Forelimb muscle (tissue), 1 donor: ENCODE measurements at places on chromosomes 2 and 18. TPM values are rescaled to one million over a fixed set of nuclear protein-coding genes. Genes with fewer than 3 reads are reported as not detected.

GRCh38 chr2:146992466-146992865, 852.4 kb upstream of the ACVR2A start:
- DNase-seq, result no peak

DNA sequence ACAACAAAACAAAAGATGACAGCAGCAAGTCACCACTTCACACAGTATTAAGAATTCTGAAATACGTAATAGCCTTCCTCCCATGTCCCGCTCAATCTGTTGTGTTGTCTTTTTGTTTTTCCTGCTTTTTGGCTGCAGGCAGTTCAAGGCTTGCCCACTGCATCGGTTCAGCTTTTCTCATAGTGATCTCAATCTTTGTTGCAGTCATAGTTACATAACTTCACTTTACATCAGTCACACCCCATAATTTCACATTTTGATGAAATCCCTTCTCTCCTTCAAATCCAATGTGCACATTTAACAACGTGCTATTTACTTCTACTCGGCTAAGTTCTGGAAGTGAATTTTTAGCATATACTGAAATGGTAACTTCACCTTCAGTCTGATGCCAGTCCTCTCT, 33.8 kb upstream of the HAAO start:
- DNase-seq, result no peak

- DNase-seq, result no peak
These were observed 113.9 kb downstream of the INO80D start for GRCh38 chr2:205972113-205972512.

DNA sequence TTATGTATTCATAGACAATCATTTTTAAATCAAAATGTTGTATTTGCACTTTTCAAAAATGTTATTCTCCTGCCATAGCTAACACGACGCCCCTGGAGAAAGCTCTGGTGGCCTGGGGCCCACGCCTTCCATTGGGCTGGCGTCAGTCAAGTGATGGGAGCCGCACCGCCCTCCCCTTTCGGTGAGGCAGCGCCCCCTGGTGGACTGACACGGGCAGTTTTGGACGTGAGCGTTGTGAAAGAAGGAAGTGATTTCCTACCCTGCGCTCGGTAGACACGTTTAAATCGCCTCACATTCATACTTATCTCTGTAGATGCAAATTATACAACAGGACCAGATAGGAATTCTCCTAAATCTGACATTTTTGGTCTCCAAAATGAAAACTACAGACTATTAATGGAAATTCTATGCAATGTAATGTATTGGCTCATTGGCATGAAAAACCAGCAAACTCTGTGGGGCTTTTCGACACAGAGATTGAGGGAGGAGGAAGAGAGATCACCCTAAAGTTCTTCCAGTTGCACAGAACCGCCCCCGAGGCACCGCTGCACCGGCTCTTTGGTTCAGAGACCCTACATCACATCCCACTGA, 326.2 kb upstream of the SOX11 start:
- DNase-seq, result no peak

Gene ACADL
- polyA plus RNA-seq, result 9.6 TPM

GRCh38 chr2:12990523-12990922, 273.8 kb downstream of the TRIB2 start:
- DNase-seq, result no peak

DNA sequence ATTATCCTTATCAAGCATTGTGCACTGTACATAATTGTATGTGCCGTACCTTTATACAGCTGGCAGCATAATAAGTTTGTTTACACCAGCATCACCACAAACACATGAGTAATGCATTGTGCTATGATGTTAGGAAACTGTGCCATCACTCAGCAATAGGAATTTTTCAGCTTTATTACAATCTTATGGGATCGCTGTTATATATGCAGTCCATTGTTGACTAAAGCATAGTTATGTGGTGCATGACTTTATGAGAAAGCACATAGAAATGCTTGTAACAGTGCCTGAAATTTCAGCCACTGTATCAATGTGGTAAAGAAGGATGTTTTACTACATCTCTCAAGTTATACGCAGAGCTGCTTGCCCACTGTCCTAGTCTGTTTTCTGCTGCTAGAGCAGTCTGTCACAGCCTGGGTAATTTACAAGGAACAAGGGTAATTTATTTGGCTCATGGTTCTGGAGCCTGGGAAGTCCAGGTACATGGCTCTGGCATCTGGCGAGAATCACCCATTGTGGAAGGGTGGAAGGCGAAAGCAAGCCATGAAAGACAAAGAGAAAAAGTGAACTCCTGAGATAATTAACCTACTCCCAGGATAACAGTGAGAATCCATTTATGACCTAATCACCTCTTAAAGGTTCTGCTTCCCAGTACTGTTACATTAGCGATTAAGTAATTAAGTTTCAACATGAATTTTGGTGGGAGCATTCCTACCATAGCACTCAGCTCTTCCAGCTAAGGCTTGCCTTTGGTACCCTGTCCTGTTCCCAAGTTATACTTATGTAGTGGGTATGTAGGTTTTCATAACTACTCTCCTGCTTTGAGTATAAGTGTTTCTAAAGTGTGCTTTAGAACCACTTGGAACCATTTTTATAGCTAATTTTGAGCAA, 4.6 kb downstream of the MAP3K20 start:
- no peak for DNase-seq

DNA sequence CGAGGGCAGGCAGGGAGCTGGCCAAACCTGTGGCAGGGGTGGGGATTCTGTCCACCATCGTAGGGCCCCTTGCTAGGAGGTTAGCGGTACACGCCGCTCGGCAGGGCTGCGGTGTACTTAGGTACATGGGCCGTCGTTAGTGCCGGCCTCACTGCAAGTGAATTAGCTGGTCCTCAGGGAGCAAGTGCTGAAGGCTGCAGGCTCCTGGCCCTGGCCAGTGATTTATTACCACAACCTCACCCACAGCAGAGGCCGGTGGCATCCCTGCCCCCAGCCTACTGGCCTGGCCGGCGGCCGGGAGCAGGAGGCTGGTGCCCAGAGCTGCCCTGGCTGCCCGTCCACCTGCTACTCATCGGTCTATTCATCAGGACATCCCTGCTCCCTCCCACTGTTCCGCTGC, 19.6 kb upstream of the PTMA start:
- DNase-seq, result no peak

- DNase-seq, result no peak
These were observed 44.9 kb downstream of the SERTAD2 start for GRCh38 chr2:64608867-64609226.

- no peak for DNase-seq
These were observed 4.3 kb upstream of the CDCA7 start for GRCh38 chr2:173350383-173350782.

Gene STPG4
- not detected for polyA plus RNA-seq

DNA sequence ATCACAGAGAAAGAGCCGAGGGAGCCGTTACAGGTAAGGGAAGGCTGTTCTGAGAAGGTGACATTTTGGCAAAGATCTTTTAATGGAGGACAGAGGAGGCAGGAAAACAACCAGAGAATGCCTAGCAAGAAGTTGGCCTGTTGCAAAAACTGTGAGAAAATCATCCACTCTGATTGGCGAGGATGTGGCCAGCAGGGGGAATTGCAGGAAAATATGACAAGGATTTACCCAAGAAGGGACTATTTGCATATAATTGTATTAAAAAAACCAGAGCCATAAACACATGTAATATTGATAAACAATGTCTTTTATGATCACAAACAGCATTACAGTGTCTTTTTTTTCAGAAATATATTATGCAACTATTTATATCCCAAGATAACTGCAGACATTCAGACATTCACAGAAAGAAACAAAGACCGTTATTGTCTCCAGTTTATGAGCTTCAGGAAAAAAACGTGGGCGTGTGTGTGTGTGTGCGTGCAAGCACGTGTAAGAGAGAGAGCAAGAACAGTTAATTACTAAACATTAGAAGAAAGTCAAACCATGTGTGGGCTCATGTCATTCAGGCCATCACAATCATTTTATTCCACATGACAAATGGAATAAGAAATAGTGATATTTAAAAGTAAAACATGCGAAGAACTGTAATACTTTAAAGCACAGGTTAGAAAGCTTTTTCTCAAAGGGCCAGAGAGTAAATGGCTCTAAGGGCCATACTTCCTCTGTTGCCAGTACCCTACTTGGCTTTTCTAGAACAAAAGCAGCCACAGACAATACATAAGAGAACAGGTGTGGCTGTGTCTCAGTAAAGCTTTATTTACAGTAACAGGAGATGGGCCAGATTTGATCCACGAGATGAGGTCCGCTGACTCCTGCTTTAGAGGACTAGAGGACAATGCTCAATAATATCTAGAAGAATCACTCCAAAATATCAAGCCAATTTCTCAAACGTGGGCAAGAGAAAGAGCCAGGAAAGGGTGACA, 324.1 kb downstream of the DLGAP1 start:
- DNase-seq, result no peak

- DNase-seq, result no peak
These were observed 318.5 kb upstream of the TCF4 start for GRCh38 chr18:55906536-55906935.

- no peak for DNase-seq
These were observed 23.2 kb downstream of the RNF152 start for GRCh38 chr18:61869636-61870035.

DNA sequence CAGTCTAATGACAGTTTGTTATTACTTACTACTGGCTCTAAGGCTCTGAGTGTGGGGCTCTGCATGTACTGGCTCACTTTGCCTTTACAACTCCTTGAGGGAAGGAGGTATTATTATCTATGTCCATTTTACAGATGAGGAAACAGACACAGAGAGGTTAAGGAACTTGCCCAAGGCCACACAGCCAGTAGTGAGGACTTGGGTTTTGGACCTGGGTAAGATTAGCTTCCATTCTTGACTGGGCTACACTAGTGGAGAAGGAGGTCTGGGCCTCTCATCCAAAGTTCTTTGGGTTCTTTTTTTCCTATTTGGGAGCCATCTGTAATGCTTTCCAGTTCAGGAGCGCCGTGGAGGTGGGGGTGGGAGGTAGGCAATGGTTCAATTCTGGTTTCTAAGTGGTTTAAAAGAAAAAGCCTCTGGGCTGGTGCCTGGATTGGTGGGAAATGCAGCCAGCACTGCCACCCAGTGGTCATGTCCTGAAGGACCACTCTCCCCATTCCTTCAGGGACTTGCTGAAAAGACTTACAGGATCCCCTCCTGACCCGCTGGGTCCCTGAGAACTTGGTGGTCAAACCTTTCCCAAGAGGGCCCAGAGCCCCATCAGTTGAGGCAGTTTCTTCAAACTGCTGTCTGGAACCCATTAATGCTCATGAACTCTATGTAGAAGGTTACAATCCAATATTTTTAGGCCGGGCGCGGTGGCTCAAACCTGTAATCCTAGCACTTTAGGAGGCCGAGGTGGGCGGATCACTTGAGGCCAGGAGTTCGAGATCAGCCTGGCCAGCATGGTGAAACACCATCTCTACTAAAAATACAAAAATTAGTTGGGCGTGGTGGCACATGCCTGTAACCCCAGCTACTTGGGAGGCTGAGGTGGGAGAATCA, 38.6 kb upstream of the NOTO start:
- DNase-seq, result peak; percentile 17

- no peak for DNase-seq
These were observed at the start of gene PRLH for GRCh38 chr2:237566401-237567235. Gene PRLH, plus strand, starts transcription at chr2:237566574. Its CDS starts 0 bp downstream, at chr2:237566574.

DNA sequence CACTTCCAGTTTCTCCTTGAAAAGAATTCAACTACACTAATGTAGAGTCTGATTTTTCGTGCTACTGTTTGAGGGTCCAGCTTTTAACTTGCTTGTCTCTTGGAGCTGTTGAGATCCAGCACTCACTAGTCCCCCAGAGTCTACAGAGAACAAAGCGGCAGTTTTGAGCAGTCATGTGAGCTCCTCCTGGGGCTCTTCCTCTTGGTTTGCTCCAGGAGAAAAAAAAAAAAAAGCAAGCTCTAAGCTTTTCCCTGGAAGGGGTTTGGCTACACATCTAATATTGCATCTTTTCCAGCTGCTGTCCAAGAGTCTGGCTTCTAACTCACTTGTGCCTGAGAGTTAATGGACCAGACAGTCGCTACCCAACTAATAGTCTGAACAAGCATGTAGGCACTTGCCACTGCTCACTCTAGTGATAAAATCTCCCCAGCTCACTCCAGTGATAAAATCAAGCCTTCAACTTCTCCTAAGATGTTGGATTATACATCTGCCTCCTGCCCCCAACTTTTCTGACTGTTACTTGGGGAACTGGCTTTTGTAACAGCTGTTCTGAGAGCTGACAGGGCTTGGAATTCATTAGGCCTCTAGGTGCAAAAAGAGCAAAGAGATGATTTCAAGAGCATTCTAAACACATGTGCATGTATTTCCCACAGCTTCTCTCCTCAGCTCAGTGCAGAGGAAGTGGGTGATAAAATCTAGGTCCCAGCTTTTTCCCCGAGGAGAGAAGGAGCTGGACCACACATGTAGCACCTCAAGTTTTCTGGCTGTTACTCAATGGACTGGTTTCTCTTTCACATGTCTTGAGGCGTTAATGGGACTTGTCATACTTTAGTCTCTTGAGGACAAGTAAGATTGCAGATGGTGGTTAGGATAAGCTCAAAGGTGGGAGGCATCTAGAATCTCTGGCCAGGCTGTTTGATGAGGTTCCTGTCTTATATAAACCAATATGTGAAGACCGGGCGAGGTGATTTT, 750.5 kb downstream of the LRP1B start:
- DNase-seq, result no peak

DNA sequence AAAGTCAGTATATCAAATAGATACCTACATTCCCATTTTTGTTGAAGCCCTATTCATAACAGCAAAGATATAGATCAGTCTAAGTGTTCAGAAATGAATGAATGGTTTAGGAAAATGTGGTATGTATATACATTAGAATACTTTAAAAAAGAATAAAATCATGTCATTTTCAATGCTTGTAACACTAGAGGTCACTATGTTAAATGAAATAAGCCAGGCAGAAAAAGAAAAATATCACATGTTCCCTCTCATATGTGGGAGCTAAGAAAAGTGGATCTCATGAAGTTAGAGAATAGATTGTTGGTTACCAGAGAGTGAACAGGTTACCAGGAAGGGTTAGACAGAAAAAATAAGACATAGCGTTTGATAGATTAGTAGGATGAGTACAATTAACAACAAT, 1111.0 kb upstream of the SLC39A10 start:
- DNase-seq, result no peak

Gene CDH7
- polyA plus RNA-seq, result 0.51 TPM

Gene LIMS2
- polyA plus RNA-seq, result 41.3 TPM

Gene ASB3
- 14.6 TPM for polyA plus RNA-seq
